EL (cell line): ENCODE measurements at places on chromosomes 7 and 10.

DNA sequence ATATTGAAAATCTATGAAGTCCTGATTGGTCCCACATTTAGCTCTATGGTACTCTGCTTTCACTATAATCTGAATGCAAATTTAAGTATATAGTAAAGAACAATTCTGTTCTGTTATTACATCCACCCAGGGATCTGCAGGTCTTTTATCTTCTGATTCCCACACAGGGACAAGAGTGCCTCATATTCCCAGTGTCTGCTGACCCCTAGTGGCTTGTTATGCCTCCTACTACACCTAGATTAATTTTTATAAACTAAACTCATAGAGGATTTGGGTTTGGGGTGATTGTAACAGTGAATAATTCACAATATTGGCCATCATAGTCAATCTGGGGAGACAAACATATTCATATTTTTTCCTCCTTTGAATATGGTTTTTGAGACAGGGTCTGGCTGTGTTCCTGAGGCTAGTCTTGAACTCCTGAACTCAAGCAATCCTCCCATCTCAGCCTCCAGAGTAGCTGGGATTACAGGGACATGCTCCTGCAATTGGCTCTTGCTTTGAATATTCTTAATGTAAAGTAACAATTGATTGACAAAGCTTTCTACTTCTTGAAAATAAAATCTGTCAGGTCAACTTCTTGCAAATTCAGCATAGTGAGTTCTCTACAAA lies 282.1 kb downstream of the KCND2 start:
- DNase-seq = peak; percentile 33

DNA sequence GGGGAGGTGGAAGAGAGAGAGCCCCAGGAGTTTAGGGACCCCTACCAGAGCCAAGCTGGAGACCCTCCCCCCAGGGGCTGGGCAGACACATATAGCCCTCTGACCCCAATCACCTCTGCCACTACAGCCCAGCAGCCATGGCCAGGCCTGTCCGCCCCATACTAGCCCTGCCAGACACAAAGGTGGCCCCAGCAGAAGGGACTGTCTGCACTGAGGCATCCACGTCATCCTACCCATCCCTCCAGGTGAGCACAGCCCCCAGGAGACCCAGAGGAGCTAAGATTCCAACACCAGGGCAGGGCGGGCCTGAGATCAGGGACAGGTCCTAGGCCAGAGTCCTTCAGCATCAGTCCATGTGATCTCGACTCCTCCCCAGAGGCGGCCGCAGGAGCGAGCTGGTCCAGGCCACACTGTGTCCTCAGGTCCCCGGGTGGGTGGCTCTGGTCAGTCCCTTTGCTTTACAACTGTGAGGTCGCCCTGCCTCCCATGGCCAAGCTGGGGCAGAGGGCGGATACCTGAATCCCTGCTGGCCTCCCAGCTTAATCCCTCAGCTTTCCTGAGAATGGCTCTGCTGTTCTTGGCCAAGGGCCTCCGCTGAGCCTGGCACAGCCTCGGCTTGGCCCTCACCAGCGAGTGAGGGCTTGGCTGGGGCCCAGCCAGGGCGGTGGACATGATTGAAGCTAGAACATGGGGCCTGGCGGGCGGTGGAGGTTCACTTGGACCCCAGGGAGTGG lies 14.3 kb upstream of the ELN start:
- DNase-seq = no peak

- no peak for DNase-seq
These were observed 1016.4 kb upstream of the KCND2 start for GRCh38 chr7:119256446-119257131.

GRCh38 chr10:29957236-29957635 lies 102.2 kb downstream of the JCAD start:
- DNase-seq = no peak

DNA sequence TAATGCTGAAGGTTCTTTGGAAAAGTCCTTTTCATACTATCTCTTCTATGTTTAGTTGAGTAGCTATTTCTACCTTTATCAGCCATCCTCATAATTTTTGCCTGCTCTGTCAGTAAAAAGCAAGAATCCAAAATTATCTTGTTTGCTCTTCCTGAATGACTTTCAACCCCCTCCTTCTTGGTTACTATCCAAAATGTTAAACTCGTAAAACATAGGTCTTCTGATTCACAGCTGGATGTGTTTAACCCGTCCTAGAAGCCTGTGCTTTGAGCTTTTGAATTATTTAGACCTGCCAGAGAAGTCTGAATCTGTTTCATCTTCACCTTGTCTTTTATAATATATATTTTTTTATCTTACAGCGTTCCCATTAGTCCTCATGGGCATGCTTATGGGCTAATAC lies 136.4 kb upstream of the MDFIC start:
- DNase-seq = no peak

- DNase-seq = no peak
These were observed 175.7 kb upstream of the AUTS2 start for GRCh38 chr7:69422574-69422985.

GRCh38 chr10:98404571-98405359 lies 10.2 kb downstream of the PYROXD2 start:
- DNase-seq = peak; percentile 58

DNA sequence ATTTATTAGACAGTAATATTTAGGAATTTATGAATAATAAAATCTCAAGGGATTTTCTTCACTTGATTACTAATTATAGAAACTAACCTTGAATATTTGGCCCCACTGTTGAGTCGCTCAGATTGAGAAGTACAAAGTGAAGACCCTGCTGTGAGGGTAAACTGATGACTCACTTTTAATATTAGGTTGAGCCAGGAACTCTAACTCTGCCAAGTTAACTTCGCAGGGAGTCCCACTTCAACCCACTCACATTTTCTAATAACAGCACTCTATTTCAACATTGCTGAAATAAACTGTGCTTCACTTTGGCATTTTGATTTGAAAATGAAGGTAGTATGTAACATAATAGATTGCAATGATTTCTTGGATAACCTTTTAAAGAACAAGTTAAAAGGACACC lies 200.7 kb downstream of the POLR1F start:
- no peak for DNase-seq

- DNase-seq = no peak
These were observed 30.1 kb downstream of the VPS41 start for GRCh38 chr7:38878694-38879457.

DNA sequence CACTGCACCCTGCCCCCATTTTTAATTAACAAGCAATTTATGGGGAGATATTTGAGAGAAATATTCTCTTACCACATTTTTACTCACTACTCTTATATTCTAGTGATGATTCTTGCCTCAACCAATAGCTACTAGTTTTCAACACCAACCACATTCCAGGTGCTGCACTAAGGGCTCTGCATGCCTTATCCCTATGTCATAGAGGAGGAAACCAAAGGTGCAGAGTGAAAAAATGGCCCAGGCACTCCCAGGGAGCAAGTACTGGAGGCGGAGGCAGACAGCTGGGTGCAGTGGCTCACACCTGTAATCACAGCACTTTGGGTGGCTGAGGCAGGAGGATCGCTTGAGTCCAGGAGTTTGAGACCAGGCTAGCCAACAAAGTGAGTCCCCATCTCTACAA lies 35.5 kb upstream of the TPST1 start:
- DNase-seq = no peak

DNA sequence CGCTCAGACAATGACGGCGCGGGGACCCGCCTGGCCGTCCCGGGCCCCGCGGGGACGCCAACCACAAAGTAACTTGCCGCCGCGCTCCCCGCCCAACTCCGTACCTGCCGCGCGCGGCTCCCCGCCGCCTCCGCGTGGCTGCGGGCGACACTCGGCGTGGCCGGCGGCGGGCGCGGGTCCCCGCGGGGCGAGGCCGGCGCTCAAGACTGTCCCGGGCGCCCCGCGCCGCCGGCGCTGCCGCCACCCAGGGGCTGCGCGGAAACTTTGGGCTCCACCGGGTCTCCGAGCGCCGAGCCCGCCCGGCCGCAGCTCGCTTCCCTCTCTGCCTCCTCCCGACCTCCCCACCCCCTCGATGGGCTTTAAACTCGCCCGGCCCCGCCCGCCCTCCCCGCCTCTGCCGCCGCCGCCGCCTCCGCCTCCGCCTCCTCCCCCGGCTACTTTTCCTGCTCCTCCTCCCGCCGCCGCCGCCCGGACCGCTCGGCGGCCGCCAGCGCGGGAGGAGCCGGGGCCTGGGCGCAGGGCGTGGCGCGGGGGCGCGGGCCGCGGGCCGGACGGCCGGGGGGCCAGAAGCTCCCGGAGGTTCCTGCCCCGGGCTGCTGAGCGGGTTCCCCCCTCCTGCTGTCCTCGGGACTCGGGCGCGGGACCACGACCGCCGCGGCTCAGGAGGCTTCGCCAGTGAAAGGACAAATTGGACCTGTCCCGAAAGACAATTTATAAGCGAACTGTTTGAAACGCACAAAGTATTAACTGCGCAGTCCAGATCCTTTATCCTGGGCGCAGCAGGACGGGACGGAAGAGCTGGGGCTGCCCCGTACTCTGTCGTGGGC lies 10.6 kb upstream of the GRB10 start:
- peak; percentile 65 for DNase-seq

DNA sequence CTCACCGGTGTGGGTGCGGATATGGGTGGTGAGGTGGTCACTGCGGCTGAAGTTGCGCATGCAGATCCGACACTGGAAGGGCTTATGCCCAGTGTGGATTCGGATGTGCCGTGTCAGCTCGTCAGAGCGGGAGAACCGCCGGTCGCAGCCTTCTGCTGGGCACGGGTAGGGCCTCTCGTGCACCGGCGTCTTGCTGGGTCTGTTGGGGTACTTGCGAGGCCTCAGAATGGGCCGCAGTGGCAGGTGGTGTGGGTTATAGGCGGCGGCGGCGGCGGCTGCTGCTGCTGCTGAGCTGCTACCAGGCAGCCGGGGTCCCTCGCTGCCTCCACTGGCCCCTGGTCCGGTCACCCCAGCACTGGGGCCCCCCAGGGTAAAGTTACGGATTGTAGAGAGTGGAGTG lies 2.7 kb downstream of the EGR2 start:
- DNase-seq = no peak

- no peak for DNase-seq
These were observed 11.5 kb downstream of the DIP2C start for GRCh38 chr10:677750-678661.

DNA sequence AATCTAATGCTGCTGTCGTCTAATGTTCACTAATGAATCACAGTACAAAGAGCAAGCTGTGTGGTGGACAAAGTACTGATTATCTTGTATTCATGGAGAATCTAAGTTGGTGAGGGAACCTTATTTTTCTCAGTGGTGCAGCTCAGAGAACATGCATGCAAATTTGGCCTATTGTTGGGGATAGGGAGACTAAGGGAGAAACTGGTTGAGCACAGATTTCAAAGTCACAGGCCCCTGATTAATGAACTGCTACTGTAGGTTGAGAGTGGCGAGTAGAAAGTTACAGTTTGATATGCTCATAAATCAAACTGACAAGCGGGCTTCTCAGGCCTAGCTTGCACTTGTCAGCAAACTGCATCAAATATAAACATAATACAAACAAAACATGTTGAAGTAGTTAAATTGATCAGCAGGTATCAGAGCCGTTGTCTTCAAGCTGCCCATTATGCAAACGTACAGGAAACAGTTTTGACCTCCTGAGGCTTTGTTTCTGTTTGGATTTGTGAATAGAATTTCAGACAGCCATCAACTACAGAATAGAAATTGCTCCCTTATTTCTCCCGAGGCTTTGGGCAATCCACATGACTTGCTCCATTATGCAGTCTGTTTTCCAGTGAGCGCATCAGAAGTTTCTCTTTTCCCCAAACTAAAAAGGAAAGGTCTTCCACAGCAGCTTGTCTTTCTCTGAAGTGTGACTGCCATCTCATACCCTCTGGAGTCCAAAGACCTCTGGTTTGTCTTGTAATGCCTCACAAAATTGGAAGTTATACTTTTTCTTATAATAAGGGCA lies 215.8 kb downstream of the FOXP2 start:
- DNase-seq = no peak

- DNase-seq = peak; percentile 96
These were observed 279.6 kb upstream of the PITRM1 start for GRCh38 chr10:3452173-3452626.

DNA sequence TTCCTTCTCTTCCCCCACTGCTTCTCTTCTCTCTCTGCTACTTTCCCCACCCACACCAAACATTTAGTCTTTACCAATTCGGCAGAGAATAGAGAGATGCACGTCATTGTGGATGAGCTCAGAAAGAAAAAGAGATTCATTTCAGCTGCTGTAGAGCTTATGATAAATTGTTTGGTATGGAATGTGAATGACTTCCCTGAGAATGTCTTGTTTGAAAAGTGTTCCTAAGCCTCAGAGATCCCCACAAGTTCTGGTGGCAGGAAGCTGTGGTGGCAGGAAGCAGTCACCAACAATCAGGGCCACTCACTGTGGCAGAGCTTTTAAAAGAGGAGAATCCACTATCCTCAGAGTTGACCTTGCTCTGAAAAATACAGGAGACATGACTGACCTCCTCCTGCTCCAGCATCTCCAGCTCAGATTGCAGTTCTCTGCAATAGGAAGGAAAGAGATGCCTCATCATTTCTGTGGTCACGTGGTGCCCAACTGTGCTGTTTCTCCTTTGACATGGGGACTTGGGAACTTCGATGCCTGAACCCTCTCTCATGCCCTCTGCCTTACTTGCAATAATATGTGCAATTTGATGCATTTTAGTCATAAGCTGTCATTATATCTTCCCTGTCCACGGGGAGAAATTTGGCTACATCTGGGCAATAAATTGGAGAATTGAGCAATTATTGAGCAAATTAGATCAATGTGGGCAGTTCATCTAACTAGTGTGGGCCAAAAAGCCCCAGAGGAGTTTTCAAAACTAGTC lies 76.5 kb downstream of the BMPER start:
- DNase-seq = peak; percentile 63

DNA sequence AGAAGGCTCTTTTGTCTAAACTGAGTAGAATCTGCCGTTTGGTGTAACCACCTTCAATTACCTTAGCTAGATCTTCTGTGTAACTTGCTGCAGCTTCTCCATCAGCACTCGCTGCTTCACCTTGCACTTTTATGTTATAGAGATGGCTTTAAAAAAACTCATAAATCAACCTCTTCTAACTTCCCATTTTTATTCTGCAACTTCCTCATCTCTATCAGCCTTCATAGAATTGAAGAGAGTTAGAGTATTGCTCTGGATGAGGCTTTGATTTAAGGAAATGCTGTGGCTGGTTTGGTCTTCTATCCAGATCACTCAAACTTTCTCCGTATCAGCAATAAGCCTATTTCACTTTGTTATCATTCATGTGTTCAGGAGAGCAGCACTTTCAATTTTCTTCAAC lies 1131.9 kb upstream of the CELF2 start:
- DNase-seq = no peak

DNA sequence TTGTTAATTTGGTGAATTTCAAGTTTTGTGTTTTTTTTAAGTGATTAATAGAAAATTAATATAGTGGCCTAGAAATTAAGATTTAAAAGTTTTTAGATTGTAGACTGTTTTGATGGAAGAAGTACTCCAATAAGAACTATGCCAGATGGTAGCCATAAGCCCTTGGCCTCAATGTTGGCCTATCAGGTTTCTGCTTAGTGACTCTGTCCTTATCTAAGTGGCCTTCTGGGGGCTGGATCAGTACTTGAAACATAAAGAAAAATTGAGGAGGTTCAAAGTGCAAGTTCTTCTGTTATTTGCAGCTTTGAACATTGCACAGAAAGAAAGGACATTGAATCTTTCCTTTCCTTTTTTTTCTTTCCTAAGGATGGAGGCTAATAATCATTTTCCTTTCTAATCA lies 9.9 kb downstream of the CCDC126 start:
- DNase-seq = no peak
